ENCODE measurements at places on chromosomes 4 and X.

GRCh38 chr4:48899950-48900349 is 6.6 kb downstream of the OCIAD2 start:
- no peak for DNase-seq

GRCh38 chrX:48492293-48492910 is 16.4 kb upstream of the PORCN start:
- DNase-seq: no peak

- DNase-seq: no peak
These were observed 65.2 kb downstream of the FAM13A start for GRCh38 chr4:88991746-88992145.

GRCh38 chrX:52934704-52935469 is 23.4 kb downstream of the FAM156A start:
- DNase-seq: peak; percentile 80

DNA sequence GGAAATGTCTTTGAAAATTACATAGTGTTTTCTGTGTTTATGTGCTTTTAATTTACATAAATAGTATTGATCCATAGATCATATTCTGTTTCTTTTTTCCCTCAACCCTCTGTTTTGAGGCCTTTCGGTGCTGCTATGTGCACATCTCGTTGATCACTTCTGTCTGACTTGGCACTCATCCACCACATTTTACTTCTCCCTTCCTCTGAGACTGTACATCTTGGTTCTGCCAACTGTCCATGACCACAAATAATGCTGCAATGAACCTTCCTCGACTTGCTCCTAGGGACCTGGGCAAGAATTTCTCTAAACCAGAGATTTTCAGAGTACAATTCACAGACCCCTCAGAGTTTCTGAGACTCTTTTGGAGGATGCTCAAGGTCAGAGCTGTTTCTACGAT is 74.4 kb downstream of the RTL5 start:
- DNase-seq: no peak

DNA sequence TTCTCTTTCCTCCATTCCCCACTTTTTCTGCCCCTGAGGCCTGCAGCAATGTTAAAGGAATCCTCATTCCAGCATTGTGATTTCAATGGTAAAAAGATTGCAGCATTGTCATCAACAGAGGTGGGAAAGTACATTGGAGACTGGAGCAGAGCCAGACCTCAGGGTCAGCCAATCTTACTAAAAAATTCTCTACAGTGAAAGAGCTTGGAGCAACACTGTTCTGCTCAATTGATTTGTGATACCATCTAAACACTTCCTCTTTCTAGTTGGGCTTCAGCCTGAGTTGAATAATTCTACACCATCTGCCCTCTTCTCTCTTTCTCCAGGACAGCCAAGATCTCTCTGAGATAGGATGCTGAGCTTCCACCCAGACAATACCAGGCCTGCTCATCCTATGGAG is 176.5 kb downstream of the AR start:
- DNase-seq: no peak

All from stimulated activated CD4-positive, alpha-beta T cell treated with anti-CD3 and anti-CD28 coated beads, Interleukin-15, amount 100 ng/mL, for 48 hours (primary cell).